ENCODE measurements at places on chromosomes 13 and 19. TPM values are rescaled to one million over a fixed set of nuclear protein-coding genes. Genes with fewer than 3 reads are reported as not detected.

KCNC3 gene
- not detected for total RNA-seq

CEACAM3 gene
- not detected for total RNA-seq

CYP2S1 gene
- total RNA-seq, result under 0.01 TPM

ZNF772 gene
- 4.4 TPM for total RNA-seq

ONECUT3 gene
- total RNA-seq, result not detected

MUC16 gene
- total RNA-seq, result not detected

TEX29 gene
- not detected for total RNA-seq

LRRC25 gene
- total RNA-seq, result not detected

CD79A gene
- total RNA-seq, result 0.35 TPM

ABCC4 gene
- total RNA-seq, result 18.4 TPM

IGSF23 gene
- 3.7 TPM for total RNA-seq

Data from myometrial cell (primary cell).